ENCODE measurements at places on chromosomes 11 and 22. TPM values are rescaled to one million over a fixed set of nuclear protein-coding genes. Genes with fewer than 3 reads are reported as not detected.

DNA sequence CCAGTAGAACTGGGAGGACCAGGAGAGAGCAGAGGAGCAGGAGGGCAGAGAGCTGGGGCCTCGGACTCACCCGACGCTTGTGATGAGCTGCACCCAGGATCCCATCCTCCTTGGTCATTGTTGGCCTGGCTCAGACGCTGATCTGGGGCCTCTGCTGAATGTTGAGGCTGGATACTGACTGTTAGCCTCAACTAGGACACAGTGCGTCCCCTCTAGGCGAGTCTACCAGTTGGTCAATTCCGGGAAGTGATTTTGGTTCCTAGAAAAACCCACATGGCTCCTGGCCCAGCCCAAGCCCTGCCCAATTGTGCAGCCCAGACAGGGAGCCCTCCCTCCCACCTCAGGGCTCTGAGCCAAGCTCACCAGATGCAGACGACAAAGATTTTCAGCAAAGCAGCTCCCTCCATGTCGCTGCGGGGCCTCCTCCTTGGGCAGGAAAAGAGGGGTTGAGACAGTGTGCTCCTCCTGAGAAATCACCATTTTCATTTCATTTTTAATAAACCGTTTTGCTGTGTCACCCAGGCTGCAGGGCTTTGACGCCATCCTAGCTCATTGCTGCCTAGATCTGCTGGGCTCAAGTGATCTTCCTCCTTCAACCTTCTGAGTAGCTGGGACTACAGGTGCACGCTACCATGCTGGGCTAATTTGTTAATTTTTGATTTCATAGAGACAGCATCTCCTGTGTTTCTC lies at the start of gene APOL4:
TSS of gene APOL4 (minus strand) at position 180 of the 690 bp plus-strand sequence. CDS start at position 105, 75 bp downstream.
- H3K27me3 ChIP-seq = no peaks in the 10 kb centered on the region
- DNase-seq = no peak
- no peaks in the 10 kb centered on the region for H3K4me1 ChIP-seq
- no peak within 1 kb of the TSS for H3K4me3 ChIP-seq
- no peak within 1 kb of the TSS for H3K27ac ChIP-seq

DNA sequence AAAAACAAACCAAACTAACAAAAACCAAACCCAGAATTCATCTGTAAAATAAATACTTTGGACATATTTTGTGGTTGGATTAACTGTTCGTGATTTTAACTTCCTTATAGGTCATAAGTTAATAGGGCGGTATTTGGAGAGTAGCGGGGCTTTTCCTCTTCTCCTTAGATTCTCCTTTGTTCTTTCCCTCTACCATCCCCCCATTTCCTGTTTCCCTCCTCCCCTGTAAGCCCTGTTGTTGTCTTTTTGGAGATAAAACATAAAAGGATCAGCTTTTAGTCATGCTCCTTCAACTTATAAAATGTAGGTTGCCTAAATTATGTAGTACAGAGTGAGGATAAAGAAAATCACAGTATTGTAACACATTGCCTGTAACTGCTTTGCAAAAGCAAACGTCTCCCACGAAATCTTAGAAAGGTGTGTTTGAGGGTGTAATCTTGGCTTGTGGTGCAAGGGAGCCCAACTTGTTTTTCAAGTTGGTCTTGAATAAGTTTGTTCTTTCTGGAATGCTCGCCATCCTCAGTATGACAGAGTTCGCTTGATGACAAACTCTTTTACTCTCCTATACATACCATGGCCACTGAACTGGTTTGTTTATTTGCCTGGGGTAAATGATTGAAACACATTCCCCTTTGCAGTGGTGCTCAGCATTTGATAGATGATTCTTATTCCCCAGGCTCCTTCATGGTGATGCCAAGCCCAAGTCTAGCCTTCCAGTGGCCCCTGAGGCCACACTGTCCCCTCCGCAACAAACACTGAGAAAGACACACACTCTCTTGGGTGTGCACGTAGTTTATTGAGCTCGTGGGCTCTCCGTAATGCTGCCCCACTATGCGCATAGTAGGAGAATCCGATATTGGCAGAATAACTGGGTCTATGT lies 49.4 kb downstream of the TEAD1 start:
- no peak for DNase-seq
- no peak overlapping the region for H3K27ac ChIP-seq
- H3K4me1 ChIP-seq = no peaks in the 10 kb centered on the region
- no peaks in the 10 kb centered on the region for H3K36me3 ChIP-seq

- no peaks in the 10 kb centered on the region for H3K27me3 ChIP-seq
- H3K4me3 ChIP-seq = no peak overlapping the region
- no peak overlapping the region for H3K27ac ChIP-seq
- H3K4me1 ChIP-seq = no peaks in the 10 kb centered on the region
- H3K36me3 ChIP-seq = peaks cover 13% of the 10 kb centered on the region
- no peak for DNase-seq
Observed at GRCh38 chr22:47178339-47178738, 415.9 kb downstream of the TBC1D22A start.

GRCh38 chr22:48507171-48507570 lies 1320.5 kb downstream of the BRD1 start:
- H3K27ac ChIP-seq = no peak overlapping the region
- no peak for DNase-seq
- H3K27me3 ChIP-seq = no peaks in the 10 kb centered on the region
- no peaks in the 10 kb centered on the region for H3K36me3 ChIP-seq

DNA sequence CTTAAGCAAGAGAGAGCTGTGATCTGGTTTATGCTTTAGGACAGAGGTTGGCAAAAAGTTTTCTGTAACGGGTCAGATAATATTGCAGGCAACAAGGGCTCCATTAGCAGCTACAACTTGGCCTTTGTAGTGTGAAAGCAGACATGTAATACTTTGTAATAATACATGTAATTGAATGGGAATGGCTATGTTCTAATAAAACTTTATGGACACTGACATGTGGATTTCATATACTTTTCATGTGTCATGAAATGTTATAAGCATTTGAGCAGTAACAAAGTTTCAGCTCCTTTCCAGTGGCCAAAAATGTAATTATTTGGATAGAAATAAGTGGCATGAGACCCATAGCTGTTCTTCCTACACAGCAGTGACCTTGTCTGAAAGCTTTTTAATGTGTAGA lies 3.1 kb downstream of the DYNC2H1 start:
- H3K4me3 ChIP-seq = no peak overlapping the region
- H3K27ac ChIP-seq = no peak overlapping the region
- no peak for DNase-seq
- H3K27me3 ChIP-seq = no peaks in the 10 kb centered on the region

The FOXRED2 gene
- 25.9 TPM for total RNA-seq

DNA sequence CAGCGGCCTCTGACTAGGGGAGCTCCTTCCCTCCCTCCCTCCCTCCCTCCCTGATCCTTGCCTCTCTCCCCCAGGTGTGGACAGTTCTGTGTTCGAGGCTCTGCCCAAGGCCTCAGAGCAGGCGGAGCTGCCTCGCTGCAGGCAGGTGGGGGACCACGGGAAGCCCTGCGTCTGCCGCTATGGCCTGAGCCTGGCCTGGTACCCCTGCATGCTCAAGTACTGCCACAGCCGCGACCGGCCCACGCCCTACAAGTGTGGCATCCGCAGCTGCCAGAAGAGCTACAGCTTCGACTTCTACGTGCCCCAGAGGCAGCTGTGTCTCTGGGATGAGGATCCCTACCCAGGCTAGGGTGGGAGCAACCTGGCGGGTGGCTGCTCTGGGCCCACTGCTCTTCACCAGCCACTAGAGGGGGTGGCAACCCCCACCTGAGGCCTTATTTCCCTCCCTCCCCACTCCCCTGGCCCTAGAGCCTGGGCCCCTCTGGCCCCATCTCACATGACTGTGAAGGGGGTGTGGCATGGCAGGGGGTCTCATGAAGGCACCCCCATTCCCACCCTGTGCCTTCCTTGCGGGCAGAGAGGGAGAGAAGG lies 11.1 kb upstream of the POU2F3 start:
- DNase-seq = no peak
- no peaks in the 10 kb centered on the region for H3K4me1 ChIP-seq
- no peaks in the 10 kb centered on the region for H3K27me3 ChIP-seq

GRCh38 chr11:105609832-105610781 lies at the start of gene GRIA4:
Gene GRIA4, plus strand, starts transcription at chr11:105610073. Its CDS starts 925 bp downstream, at chr11:105610998.
- H3K4me1 ChIP-seq = no peaks in the 10 kb centered on the region
- no peaks in the 10 kb centered on the region for H3K36me3 ChIP-seq
- DNase-seq = peak; percentile 8
- no peaks in the 10 kb centered on the region for H3K27me3 ChIP-seq

The DUSP18 gene
- total RNA-seq = 0.21 TPM

DNA sequence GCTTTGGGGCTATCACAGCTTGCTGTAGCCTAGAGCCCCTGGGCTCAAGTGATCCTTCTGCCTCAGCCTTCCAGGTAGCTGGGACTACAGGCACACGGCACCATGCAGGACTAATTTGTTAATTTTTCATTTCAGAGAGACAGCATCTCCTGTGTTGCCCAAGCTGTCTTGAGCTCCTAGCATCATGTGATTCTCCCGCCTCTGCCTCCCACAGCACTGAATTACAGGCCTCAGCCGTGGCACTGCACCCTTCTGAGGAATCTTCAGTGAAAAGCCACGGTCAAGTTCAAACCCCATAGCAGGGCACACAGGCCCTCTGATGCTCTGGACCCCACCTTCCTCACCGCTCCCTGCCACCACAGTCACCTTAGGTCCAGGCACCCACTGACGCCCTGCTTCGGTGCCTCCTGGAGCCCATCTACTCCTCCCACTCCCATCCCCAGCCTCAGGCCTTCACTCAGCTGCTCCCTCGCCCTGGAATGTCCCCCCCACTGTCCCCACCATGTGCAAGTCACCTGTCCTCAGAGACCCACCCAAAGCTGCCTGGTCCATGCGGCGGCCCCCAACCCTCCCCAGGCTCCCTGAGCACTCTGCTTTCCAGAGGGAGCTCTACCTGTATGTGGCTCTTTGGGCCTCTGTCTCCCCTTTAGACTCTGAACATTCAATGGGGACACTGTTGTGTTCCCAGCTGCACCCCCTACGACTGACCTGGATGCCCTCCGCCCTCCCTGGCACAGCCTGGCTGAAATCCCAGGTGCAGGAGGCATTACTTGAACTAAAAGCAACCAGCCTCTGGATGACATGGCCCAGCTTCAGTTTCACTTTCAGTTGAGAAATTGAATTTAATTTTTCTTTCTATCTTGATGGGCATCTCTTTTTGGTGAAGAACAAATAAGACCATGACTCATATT lies 1.6 kb downstream of the APOL2 start:
- peaks cover 6% of the 10 kb centered on the region for H3K36me3 ChIP-seq
- no peak for DNase-seq
- H3K4me3 ChIP-seq = peak overlapping the region; percentile 70
- peak overlapping the region; percentile 90 for H3K27ac ChIP-seq
- H3K27me3 ChIP-seq = no peaks in the 10 kb centered on the region

Data from ascending aorta (tissue), 2 donors.